ENCODE measurements at places on chromosomes 4 and X.
A peak's percentile ranks its signal among the peaks of the same experiment; 100 is the strongest.

DNA sequence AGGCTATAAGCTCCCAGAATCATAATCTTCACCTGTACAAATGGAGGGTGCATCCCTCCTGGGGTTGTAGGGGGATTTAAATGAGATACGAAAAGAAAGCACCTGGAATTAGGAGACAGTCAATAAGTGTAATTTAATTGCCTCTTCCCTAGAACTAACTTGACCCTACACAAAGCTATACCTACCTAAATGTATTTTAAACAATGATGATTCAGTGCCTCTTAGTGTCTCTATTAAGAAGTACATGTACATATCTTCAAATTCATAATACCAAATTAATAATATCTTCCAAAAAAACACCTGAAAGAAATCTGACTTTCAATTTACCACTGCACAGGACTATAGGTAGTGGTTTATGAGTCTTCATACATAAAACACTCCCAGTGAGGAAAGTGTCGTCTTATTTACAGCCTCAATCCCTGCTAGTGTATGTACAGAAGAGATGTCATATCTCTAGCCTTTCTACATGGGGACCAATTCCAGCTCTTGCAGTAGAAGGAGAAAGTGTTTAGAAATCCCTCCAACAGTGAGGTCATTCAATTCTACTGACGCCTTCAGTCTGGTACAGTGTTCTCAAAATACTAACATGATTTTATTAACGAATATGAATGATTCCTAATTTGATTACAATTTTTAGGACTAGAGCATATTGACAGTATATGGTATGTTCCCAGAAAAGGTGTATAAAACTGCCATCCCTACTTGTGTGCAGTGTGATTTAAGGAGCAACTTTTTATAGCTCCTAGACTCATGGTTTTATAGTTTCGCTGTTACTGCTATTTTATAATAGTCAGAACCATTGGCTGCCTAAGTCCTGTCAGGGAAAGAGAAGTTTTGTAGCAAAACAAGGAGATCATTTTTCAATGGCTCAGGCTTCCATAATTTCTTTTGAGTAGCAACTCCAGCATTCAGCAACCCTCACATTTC is 282.7 kb downstream of the UNC5C start:
- no peak for DNase-seq

DNA sequence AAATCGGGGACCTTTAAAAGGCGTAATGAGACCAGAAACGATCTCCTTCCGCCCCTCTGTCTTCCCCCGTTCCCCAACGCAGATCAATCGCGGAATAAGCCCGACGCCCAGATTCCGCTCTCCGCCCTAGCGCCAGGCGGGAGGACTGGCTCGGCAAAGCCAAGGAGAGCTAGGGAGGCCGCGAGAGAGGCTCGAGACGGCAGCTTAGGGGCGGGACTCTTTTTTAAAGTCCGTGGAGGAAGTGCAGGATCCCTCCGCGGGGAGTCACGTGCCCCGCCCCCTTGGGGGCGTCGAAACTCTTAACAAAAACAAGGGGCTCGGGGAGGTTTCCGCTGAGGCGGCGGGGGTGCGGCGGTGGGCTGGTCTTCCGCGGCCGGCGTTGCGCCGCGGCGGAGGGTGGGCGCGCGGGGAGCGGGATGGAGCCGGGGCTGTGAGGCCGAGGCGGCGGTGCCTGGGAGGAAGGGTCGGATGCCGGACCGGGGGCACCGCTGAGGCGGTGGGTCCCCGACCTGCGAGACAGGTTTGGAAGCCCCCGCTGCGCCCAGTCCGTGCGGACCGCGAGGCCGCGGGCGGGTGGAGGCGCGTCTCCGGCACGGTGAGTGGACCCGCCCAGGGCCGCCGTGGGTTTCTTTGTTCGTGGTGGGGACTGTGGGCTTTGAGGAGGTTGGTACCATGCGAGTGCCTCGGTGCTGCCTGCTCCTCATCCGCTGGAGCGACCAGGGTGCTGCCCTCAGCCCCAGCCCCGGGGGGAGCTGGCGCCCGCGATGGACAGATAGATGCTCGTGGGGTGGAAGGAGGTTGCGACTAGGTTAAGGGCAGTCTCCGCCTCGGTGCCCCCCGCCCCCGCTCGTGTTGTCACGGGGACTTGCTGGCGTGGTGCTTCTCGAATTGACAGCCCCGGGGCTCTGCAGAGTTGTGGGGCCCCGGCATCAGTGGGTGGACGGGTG is at the start of gene CCNG2:
CCNG2 (plus strand) TSS at position 296 of the 947 bp plus-strand sequence. CDS start 1,326 bp downstream, outside the sequence.
- DNase-seq = peak; percentile 53

- DNase-seq = no peak
These were observed 19.7 kb upstream of the SPON2 start for GRCh38 chr4:1192091-1192492.

- DNase-seq = no peak
These were observed 21.8 kb downstream of the ANK2 start for GRCh38 chr4:113071274-113071673.

GRCh38 chrX:148380650-148381561 is 119.5 kb upstream of the AFF2 start:
- DNase-seq = peak; percentile 1

- DNase-seq = no peak
These were observed 1143.9 kb downstream of the PDHA2 start for GRCh38 chr4:96983830-96984229.

- no peak for DNase-seq
These were observed 18.7 kb upstream of the XPNPEP2 start for GRCh38 chrX:129719931-129720530.

GRCh38 chr4:52107336-52107735 is 56.2 kb downstream of the SPATA18 start:
- no peak for DNase-seq

DNA sequence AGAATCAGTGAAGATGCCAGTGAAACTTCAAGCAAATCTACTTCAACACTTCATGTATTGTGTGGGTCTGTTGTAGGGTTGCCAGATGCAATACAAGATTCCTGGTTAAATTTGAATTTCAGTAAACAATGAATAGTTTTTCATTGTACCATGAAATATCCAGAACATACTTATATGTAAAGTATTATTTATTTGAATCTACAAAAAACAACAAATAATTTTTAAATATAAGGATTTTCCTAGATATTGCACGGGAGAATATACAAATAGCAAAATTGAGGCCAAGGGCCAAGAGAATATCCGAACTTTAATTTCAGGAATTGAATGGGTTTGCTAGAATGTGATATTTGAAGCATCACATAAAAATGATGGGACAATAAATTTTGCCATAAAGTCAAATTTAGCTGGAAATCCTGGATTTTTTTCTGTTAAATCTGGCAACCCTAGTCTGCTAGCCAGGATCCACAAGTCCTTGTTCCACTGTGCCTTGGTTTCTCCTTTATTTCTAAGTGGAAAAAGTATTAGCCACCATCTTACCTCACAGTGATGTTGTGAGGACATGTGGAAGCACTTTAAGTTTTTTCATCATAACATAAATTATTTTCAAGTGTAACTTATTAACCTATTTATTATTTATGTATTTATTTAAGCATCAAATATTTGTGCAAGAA is 2.3 kb downstream of the CXCL8 start:
- no peak for DNase-seq

- DNase-seq = no peak
These were observed 1133.5 kb downstream of the FAT4 start for GRCh38 chr4:126448086-126448845.

DNA sequence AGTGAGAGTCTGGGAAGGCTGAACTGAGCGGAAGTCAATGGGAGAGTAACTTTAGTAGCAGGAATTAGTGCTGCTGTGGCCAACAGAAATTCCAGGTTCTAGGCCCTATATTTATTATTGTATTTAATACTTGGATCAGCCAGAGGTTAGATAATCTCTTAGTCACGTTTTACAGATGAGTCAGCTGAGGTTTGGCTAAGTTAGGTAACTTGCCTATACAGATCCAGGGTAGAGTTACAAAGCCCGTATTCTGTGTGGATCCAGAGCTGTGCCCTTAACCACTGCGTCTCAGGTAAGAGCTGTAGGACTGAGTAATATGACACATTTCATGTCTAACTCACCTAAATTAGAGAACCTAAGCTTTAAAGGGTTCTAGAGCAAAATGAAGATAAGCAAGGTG is 20.5 kb downstream of the PSMD10 start:
- no peak for DNase-seq

- DNase-seq = no peak
These were observed 112.6 kb upstream of the LCORL start for GRCh38 chr4:18134111-18134510.

Measured in GM18507 (cell line).